ENCODE measurements at places on chromosomes 2 and 18. TPM values are rescaled to one million over a fixed set of nuclear protein-coding genes. Genes with fewer than 3 reads are reported as not detected.
A peak's percentile ranks its signal among the peaks of the same experiment; 100 is the strongest.

Gene CARF
- 5.7 TPM for total RNA-seq

DNA sequence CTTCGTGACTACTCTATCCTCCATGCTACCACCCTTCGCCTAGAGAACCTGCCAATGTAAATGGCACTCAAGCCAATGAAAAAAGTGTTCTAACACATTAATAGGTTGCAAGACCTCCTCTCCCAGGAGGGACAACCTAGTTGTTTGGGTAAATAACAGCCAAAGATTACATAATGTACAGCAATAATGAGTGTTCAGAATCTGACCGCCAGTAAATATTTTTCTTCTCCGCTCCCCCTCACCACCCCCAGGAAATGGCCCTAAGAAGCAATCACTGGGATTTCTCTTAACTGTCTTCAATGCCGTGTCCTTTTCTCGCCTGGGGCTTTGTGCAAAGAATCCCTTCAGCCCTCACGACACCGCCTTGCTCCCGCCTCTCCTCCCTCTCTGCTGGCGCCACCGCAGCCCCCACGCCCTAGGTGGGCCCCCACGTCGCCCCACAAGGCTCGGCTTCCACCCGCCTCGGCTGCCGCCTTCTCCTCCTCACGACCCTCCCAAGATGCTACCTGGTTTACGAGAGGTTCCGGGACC, 458 bp downstream of the HYCC2 start:
- peak overlapping the region; percentile 92 for H3K27ac ChIP-seq
- H3K36me3 ChIP-seq: no peaks in the 10 kb centered on the region

DNA sequence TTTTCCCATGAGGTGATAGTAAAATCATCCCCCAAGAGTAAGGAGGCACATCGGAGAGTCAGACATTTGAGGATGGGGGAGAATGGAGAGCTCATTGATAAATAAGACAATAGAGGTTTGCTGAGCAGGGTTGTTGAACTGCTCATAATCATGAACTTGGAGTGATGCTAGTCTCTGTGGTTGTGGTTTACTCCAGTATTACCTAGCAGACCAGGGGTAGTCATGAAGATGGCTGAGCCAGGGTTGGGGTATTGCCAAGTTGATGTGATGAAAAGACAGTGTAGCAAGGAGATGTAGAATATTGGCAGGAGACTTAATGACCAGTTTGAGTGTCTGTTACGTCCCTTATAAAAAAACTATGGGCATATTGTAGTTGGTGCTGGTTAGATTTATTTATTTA, 25.4 kb downstream of the CYBRD1 start:
- no peaks in the 10 kb centered on the region for H3K27me3 ChIP-seq
- peaks cover 10% of the 10 kb centered on the region for H3K4me1 ChIP-seq
- H3K27ac ChIP-seq: no peak overlapping the region
- no peaks in the 10 kb centered on the region for H3K36me3 ChIP-seq
- no peak for DNase-seq
- no peak overlapping the region for H3K4me3 ChIP-seq

DNA sequence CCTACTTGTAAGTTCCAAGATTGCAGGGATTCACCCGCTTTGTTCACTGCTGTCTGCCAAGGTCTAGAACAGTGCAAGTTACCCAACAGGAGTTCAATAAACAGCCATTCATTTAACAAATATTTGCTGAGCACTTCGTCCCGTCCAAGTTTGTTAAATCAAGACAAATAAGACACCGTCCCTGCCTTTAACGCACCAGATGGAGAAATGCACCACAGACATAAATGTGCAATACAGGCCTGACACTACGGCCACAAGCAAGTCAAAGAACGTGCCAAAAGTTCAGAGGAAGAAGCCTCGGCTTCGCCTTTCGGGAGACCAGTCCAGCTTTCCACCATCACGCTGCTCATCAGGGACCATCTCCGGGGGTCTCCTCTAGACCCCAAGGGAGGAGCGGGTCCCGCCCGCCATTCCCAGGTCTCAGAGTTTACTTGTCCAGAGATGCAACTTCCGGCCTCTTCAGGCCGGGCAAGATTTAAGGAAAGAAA, 429 bp downstream of the C2orf76 start:
- H3K4me1 ChIP-seq: peaks cover 19% of the 10 kb centered on the region
- H3K4me3 ChIP-seq: peak overlapping the region; percentile 87
- peaks cover 14% of the 10 kb centered on the region for H3K36me3 ChIP-seq
- DNase-seq: no peak
- peak overlapping the region; percentile 85 for H3K27ac ChIP-seq

DNA sequence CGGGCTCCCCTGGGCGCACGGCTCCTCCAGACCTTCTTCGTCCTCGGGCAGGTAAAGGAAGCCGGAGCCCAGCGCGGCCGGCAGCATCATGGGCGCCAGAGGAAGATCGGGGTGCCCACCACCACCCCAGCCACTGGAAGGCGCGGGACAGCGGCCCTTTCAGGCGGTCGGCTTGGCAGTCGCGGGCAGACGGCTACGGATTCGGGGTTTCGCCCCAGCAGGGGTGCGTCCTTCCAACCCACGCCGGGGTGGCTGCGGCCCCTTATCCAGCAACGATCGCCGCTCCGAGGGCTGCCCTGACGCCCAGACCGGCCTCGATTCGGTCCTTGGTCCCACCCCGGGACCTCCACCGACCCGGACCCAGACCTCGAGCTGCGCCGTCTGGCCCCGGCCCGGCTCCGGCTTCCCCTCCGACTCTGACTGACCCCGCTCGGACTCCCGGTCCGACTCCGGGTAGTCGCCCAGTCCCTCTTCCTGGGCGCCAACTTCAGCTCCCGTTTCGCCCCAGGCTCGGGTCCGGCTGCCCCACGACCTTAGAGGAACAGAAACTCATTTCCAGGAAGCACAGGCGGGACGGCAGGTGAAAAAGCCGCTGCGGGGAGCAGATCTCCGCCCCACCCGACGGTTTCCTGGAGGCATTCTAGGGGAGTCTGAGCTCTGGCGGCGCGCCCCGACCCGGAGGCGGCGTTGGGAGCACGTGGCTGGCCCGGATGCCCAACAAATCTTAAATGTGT, 30.2 kb upstream of the SSB start:
- H3K36me3 ChIP-seq: no peaks in the 10 kb centered on the region
- peaks cover 7% of the 10 kb centered on the region for H3K27me3 ChIP-seq
- DNase-seq: no peak
- peak overlapping the region; percentile 44 for H3K4me3 ChIP-seq

GRCh38 chr18:34357944-34358580, 133.3 kb upstream of the NOL4 start:
- no peaks in the 10 kb centered on the region for H3K27me3 ChIP-seq
- H3K4me1 ChIP-seq: no peaks in the 10 kb centered on the region
- no peaks in the 10 kb centered on the region for H3K36me3 ChIP-seq
- no peak for DNase-seq
- H3K4me3 ChIP-seq: no peak overlapping the region

GRCh38 chr2:209556354-209556961, 132.6 kb downstream of the MAP2 start:
- no peaks in the 10 kb centered on the region for H3K4me1 ChIP-seq
- no peak overlapping the region for H3K27ac ChIP-seq
- H3K4me3 ChIP-seq: no peak overlapping the region
- H3K36me3 ChIP-seq: no peaks in the 10 kb centered on the region
- H3K27me3 ChIP-seq: no peaks in the 10 kb centered on the region
- no peak for DNase-seq

Gene ARHGAP28
- not detected for total RNA-seq

DNA sequence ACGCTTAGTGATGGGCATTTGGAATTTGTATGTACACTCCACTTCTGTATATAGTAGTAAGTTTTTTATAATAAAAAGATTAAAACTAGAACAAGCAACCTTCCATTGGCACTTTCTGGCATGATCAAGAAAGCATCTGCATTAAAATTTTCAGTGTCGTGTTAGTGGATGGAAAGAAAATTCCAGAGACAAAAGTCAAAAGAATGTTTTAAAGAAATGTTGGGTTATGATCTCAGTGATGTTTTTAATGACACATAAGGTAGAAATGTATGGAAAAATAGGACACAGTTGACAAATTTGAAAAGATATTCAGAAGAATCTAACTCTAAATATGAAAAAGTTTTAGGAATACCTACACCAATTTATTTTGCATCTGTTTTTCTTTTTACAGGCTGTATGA, 126.1 kb upstream of the FAM117B start:
- no peaks in the 10 kb centered on the region for H3K4me1 ChIP-seq
- DNase-seq: no peak
- H3K27me3 ChIP-seq: no peaks in the 10 kb centered on the region

GRCh38 chr2:134858245-134858644, 19.8 kb downstream of the ACMSD start:
- DNase-seq: no peak
- no peak overlapping the region for H3K4me3 ChIP-seq
- H3K27ac ChIP-seq: no peak overlapping the region
- no peaks in the 10 kb centered on the region for H3K36me3 ChIP-seq
- no peaks in the 10 kb centered on the region for H3K4me1 ChIP-seq

Gene GALR1
- total RNA-seq: not detected

DNA sequence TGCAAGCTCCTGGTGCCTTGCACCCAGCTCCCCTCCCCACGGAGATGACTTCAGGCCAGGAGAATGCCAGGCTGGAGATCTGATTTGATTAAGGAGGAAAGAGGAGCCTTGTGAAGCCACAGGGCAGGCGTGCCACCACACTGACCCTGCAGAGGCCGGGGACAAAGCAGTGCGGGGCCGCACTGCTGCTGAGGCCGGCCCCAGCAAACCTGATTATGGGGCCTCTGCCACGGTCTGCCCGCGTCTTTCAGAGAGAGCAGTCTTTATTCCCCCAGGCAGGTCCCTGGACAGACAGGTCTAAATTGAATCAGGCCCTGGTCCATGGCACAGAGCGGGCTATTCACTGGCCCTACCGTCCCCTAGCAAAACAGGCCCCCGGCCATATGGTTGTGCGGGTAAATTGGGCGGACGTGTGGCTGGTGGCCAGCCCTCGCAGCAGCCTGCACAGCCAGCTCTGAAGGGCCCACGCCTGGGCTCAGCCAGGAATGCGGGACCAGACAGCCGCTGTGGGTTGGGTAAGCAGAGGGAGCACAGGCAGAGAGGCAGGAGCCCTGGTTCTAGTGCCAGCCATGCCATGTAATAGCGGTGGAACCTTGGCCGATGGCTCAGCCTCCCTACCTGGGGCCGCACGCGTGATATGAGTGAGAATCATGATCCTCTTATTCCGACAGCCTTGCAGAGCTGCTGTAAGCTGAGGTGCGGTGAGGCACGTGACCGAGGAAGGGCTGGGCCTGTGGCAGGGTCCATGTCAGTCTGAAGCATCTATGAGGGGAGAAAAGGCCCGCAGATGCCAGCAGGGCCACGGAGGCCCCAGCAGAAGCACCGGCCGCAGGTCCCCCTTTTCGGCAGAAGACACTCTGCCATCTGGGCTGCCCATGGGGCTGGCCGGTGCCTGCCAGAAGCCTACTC, 97.3 kb upstream of the MYCN start:
- no peaks in the 10 kb centered on the region for H3K4me1 ChIP-seq
- H3K27me3 ChIP-seq: no peaks in the 10 kb centered on the region
- no peak for DNase-seq
- no peaks in the 10 kb centered on the region for H3K36me3 ChIP-seq

DNA sequence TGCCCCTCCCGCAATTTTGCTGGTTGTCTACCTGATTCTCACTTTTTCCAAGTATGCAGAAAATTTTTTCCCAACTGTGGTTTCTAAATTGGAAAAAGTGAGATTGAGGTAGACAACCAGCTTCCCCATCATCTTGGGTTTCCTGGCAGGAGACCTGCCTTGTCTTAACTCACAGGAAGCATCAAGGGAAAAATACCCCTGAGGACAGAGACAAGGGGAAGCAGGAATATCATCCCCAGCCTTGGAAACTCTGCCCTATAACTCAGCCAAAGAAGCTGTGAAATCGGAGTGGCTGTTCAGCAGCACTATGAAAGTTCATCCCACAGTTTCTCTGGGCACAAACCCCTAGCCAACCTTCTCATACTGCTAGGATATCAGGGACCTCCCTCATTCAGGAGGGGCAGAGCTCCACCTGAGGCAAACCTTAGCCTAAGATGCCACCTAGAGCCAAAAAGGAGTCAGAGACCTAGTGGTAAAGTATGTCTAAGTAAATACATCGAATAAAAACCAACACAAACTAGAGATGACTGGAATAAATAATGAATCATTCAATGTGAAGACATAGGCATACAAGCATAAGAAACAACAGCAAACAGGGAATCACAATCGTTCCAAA, 68.2 kb downstream of the ZSWIM2 start:
- DNase-seq: no peak
- H3K36me3 ChIP-seq: no peaks in the 10 kb centered on the region
- H3K27ac ChIP-seq: no peak overlapping the region

Gene DCDC2C
- total RNA-seq: not detected

Gene HMSD
- total RNA-seq: 49.4 TPM

GRCh38 chr2:26483957-26484565, 6.1 kb upstream of the OTOF start:
- no peaks in the 10 kb centered on the region for H3K36me3 ChIP-seq
- H3K4me3 ChIP-seq: no peak overlapping the region
- no peaks in the 10 kb centered on the region for H3K27me3 ChIP-seq
- no peak overlapping the region for H3K27ac ChIP-seq
- H3K4me1 ChIP-seq: no peaks in the 10 kb centered on the region

DNA sequence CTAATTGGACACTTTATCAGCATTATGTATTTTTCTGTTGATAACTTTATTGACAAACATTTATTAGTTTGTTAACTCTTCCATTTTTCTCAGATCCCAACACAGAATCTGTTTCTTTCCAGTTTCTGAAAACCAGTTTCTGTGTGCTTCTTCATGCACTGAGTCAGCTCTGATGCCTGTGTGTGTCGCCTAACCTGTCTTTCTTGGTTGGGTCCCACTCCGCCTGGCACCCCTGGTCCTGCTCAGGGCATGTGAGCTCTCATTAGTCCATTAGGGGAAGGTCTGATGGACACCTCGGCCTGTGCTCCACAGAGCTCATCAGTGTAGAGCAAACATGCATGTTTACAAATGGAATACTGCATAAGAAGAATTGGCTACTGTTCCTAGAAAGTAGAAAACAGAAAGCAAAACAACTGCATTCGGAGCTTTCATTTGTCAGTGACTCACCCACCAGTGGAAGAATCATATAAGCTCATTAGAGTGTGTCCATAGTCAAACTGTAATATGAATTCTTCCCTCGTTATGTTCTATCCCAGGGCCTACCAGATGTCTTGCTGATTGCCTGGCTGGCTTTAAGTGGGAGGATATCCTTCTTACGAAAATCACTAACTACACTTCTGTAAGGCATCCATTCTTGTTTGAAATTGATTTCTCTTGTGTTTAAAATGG, 137.7 kb downstream of the SNTG2 start:
- no peaks in the 10 kb centered on the region for H3K27me3 ChIP-seq
- no peak for DNase-seq
- H3K36me3 ChIP-seq: no peaks in the 10 kb centered on the region

Data from GM12878 (cell line).